NCI-H146 (cell line): ENCODE measurements at places on chromosomes 4 and X.

DNA sequence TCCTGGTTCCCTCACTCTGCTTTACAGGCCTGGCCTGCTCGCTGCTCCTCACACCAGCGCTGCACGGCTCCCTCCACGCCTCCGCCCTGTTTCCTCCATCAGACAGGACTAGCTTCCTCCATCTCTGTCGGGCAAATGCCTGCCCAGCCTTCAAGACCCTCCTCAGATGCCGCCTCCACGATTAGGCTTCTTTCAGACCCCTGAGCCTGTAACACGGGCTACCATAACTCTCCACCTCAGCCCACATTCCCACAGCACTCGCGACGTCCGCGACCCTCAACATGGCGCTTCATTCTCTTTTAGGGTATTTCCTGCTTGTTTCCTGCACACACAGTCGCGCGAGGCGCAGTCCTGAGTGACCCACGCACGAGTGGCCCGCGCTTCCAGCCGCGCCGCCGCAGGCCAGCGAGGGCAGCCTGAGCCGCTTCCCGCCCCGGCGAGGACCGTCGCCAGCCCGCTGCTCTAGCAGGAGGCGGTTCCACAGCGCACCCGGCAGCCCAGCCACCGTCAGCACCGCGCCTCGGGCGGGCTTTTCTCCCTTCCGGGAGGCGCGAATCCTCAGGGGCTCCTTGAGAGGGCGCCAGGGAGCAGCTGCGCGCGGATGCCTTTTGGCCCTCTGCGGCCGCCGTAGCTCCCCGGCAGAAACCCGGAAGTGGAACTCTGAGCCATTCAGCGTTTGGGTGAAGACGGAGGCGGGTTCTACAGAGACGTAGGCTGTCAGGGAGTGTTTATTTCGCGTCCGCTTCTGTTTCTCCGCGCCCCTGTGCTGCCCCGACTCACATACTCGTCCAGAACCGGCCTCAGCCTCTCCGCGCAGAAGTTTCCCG lies at the start of gene FRG1:
Gene FRG1 (plus strand): TSS at position 695 of the 827 bp plus-strand sequence. CDS start 138 bp downstream, outside the sequence.
- DNase-seq: no peak

GRCh38 chrX:109886122-109886761 lies 116.7 kb upstream of the TMEM164 start:
- peak; percentile 3 for DNase-seq

GRCh38 chrX:115229337-115230003 lies 4.4 kb downstream of the LRCH2 start:
- DNase-seq: no peak

DNA sequence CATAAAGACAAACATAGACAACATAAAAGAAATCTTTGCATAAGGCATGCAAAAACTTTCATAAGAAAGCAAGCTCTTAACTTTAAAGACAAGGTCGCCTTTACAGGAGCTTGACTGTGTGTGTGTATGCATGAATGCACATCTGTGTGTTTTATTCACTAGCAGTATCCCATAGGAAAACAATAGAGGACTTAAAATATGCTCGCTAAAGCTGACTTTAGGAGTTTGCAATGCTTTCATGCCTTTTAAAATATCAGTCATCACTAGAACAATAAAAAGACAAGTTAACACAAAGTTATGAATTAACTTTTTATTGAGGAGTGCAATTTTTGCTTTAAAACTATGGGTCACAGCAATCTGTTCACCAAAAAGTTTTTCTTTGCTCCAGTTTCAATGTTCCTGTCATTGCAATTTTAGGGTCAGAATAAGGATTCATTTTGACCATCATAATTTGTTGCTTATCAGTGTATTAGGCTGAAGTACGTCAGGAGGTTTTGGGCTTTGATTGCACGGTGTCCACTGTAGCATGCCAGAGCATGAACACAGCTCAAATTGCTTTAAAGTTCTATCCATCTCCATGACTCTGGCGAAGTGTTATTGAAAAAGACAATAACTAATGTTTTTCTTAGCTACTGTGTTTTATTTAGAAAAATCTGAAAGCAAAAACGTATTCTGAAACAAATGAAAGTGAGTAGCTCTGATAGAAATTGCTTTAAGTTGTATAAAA lies 36.9 kb downstream of the ANXA10 start:
- DNase-seq: no peak

DNA sequence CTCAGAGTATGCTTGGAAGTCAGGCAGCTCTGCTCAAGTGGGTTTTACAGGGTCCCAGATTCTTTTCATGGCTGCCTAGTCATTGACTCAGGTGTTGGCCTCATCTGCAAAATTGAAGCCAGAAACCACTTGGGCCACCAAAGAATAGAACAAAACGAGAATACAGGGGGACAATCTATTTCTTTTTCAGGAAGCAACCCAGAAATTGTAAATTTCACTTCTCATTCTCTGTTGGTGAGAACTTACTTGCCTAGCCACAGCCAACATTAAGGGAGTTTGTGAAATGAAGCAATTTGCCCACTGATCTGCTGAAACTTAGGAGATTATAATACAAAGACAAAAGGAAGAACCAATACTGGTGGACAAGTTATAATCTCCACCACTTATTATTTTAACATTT lies 8.6 kb upstream of the TKTL2 start:
- no peak for DNase-seq

DNA sequence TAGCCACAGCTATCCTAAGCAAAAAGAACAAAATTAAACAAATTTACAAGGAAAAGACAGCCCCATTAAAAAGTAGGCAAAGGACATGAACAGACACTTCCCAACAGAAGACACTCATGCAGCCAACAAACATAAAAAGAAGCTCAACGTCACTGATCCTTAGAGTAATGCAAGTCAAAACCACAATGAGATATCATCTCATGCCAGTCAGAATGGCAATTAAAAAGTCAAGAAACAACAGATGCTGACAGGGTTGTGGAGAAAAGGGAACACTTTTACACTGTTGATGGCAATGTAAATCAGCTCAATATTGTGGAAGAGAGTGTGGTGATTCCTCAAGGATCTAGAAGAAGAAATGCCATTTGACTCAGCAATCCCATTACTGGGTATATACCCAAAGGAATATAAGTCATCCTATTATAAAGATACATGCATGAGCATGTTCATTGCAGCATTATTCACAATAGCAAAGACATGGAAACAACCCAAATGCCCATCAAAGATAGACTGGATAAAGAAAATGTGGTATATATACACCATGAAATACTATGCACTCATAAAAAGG lies 163.0 kb upstream of the TET2 start:
- DNase-seq: no peak

DNA sequence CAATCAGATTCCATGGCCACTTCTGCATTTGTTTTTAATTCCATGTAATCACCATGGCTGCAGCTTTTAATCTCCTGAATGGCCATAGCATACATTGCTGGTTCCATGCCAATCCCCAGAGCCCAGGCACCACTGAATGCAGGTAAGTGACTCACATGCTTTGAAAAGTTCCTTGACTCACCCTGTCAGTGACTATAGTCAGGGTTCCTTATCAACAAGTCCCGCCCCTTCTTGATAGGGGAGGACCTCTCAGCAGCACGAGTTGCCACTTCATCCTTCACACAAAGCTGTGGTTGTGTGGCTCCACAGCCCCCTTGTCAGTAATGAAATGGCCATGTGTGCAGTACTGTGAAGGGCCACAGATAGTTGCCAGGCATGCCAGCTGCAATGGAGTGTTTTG lies 516.6 kb downstream of the PPARGC1A start:
- DNase-seq: no peak

DNA sequence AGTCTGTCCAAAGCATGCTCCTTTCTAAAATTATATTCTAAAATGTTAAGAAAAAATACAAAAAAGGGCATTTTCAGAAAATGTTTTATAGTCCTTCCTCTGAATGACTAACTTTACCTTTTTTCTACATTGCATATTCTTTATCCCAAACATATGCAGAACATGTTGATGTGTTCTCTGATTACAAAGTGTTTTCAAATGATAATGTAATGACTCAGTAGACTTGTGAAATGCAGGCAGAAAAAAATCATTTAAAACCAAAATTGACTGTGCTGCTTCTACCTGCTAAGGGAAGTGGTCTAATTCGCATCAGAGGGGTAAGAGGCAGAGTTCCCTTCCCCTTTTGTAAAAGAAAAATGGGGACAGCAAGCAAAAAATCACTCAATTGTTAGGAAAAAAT lies 22.7 kb upstream of the YTHDC1 start:
- no peak for DNase-seq

GRCh38 chr4:69497886-69498395 lies 2.2 kb upstream of the UGT2B4 start:
- DNase-seq: no peak

GRCh38 chr4:162163892-162164759 lies at the start of gene FSTL5:
TSS of gene FSTL5 (minus strand) at chr4:162164000. CDS start at chr4:162111396, 52,604 bp downstream.
- DNase-seq: peak; percentile 19
